ENCODE measurements at places on chromosomes 6 and 20.

- DNase-seq = no peak
Observed at GRCh38 chr6:100806296-100806695, 74.8 kb downstream of the ASCC3 start.

GRCh38 chr20:4008026-4008413 is 7.3 kb downstream of the RNF24 start:
- no peak for DNase-seq

DNA sequence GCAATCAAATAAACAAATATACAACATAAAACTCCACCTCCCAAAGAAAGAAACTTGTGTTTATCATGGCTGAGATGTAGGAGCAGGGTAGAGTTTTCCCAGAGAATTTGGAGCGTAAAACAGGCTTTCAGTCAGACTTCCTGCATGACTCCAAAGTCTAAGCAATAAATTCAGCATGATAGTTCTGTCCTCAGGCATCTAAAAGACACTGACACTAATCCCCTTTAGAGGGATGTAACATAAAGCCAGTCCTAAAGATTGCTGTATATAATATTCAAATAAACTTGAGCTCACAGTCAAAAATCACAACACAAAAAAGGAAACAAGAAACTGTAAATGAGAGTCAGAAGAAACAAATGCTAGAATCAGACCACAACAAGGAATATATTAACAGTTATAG is 234.4 kb downstream of the CENPW start:
- no peak for DNase-seq

GRCh38 chr6:3768502-3768901 is 17.0 kb upstream of the PXDC1 start:
- DNase-seq = no peak

DNA sequence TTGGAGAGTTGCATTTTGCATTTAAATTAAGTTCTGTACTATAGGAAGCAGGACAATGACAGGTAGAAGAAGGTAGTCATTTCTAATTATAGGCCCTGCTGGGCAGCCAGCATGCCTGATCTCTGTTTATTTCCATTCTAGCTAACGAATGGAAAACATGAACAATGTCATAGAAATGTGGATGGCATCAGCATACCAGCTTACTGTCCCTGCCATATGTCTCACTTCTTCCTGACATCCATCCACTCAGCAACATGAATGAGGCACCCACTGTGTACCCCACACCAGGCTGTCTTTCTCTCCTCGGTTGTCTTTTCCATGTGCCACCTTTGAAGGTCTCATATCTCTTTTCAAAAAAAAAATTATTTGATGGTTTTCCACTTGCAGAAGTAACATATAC is 11.1 kb downstream of the ADTRP start:
- no peak for DNase-seq

GRCh38 chr6:123503619-123504018 is 133.1 kb downstream of the TRDN start:
- no peak for DNase-seq

DNA sequence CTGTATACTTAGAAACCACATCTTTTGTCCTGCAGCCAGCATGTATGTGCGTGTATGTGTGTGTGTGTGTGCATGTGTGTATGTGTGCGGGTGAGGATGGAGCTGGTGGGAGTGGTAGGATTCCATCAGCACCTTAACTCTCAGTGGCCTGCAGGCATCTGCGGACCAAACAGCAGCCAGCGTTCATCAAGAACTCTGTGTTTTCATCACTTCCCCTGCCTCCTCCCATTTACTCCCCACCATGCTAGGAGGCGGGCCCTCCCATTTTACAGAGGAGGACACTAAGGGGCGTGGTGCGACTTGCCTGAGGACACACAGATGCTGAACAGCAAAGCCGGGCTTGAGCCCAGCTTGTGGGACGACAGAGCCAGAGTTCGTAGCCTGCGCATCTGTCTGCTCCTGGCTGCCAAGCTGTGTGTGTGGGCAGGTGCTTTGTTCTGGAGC is 8.9 kb downstream of the VSTM2L start:
- DNase-seq = no peak

DNA sequence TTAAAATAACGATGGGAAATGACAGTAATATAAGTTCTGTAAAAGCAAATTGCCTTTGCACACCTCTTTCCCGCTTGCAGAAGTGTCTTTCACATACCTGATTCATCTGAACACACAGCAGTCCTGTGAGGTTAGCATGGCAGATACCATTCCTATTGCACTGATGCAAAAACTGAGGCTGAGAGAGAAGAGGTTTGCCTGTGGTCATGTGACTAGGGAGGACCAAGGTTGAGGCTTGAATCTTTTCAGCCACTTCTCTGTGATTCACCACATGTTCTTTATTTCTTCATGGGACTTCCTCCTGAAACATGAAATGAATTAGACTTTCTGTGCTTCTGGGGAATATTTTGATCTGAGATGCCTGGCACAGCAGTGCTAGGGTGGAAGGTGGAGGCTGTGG is 92.9 kb downstream of the VEGFA start:
- no peak for DNase-seq

- no peak for DNase-seq
Observed at GRCh38 chr6:147643341-147644200, 135.1 kb downstream of the SAMD5 start.

GRCh38 chr20:63641146-63641791 is 12.0 kb downstream of the STMN3 start:
- DNase-seq = peak; percentile 52

DNA sequence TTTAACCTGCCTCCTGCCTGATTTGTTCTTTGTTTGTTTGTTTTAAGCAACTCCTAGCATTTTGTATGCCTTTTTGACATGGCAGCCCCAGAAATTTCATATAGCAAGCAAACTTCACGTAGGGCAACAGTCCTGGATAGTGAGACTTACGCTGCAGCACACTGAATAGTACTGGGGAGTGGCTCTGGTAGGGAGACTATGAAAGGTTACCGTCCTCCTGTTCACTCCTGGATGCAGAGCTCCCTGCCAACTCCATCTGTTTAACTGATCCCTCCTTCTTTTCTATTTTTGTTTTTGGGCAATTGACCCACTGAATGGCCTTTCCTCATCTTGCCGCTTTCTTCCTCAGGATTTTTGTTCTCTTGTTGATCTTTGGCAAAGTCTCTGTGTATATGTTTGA is 44.5 kb upstream of the BMP6 start:
- DNase-seq = no peak

DNA sequence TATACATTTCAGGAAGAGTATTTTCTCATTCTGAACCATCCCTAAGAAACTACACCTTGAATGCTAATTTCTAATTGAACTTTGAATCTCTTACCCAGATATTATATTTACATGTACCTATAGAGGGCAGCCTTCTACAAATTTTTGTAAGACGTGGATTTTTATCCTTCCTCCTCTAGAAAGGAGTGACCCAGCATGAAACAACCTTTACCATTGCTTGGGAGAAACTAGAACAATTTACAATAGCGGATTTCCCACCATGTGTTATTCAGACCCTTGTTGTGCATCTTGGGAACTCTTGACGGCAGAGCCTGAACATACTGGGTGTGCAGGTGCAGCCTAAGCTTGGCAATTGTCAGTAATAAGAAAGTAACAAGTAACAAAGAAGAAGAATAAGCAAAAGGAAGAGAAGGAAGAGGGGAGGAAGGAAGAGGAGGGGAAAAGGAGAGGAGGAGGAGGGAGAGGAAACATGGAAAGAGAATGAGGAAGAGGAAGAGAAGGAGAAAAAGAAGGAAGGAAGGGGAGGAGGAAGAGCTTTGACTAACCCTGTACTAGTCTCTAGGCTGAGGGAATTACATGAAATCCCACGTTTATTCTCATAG is 10.8 kb upstream of the TAAR1 start:
- DNase-seq = no peak

GRCh38 chr6:136034422-136034821 is 182.9 kb downstream of the PDE7B start:
- DNase-seq = no peak

DNA sequence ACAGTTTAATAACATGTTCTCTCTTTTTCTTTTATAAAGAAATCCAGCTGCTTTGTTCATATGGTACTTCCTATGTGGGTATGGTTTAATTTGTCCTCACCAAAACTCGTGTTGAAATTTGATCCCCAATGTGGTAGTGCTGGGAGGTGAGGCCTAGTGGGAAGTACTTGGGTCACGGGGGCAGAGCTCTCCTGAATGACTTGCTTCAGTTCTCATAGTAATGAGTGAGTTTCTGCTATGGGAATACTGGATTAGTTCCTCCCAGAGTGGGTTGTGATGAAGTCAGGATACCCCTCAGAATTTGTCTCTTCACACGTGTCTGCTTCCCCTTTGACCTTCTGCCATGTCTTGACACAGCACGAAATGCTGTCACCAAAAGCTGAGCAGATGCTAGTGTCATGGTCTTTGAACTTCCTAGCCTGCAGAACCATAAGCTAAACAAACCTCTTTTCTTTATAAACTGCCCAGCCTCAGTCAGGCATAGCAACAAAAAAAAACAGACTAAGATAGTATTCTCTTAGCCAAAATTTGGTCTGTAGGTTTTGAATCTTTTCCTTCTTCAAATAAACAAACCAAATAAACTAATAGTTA is 87.8 kb upstream of the HS3ST5 start:
- DNase-seq = no peak

DNA sequence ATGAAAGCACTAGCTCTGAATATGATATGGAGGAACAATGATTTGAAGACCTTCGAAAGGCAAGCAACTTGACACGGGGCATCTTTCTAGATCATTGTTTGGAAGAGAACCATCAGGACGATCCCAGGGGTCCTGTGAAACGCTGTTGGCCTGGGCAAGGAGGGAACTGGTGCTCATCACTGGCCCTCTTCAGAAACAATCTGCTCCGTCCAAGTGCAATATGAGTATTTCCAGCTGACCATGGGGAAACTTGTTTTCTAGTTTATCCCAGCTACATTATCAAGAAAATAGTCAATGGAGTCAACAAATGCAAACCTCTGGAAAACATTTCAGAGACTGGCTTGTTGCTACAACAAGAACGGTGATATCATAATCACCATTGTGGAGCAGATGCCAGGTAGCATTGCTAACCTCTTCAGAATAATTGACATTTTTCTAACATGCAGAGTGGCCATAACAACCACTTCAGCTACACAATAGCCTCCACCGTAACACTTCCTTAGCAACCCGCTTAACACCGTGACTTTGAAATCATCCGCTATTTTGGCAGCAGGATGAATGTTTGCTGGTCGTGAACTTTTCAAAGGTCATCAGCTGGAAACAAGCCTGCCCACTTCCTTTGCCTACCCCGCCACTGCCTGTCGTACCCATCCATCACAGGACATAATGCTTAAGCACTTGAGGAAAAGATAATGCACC is 112.0 kb upstream of the PDE10A start:
- DNase-seq = no peak
